ENCODE measurements at places on chromosomes 16 and 17.

GRCh38 chr17:42563543-42563942 lies 1.6 kb downstream of the COASY start:
- DNase-seq, result no peak

GRCh38 chr17:45232514-45233422 lies 11.1 kb downstream of the FMNL1 start:
- no peak for DNase-seq

- DNase-seq, result no peak
These were observed 10.4 kb upstream of the CAMKK1 start for GRCh38 chr17:3903051-3903825.

GRCh38 chr16:48335961-48336360 lies 49.3 kb downstream of the SIAH1 start:
- no peak for DNase-seq

DNA sequence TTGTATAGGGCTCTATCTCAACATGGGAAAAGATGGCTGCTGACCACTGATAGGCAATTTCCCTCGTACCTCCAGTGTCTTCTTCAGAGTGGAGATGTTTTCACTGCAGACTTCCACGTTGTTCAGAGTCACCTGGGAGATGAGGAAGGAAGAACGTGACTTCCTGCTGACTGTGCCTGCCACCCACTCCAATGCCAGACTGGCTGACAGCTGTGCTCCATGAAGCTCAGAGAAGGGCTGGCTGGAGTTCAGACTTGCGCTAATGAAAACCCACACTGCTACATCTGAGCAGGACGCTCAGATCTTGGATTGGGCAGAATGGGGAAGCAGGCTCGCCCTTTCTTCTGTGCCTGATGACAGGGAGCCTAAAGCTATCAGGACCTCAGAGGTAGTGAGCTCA lies 33.1 kb downstream of the COG4 start:
- DNase-seq, result no peak

DNA sequence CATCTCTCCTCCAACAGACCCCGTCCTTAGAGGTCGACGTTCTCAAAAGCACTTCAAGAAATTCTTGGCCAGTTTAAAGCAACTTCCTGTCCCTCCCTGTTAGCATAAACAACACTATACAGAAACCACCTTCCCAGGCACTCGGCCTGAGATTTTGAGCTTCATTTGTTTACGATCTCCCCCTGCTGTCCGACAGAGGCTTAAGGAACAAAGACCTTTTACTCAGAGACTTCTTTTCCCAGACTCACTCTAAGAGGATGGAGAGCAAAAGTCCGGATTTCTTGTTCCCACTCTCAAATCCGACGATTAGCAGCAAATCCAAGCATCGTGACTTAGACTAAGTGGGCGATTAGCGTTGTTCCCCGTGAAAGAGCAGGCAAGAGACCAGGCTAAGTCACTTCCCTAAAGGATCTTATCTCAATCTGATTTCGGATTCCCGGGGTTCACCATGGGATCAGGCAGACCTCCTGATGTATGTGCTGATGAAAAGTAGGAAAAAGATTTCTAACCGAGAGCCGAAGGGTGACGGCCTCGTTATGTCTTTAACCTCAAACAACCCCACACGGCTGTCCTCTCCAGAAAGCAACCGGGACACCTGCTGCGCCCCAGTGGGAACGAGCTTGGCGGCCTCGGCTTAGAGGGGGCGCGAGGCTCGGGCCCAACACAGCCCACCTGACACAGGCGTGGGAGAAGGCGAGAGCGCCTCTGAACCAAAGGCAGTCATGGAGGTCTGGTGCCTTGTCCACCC lies 598 bp downstream of the INPP5K start:
- DNase-seq, result no peak

DNA sequence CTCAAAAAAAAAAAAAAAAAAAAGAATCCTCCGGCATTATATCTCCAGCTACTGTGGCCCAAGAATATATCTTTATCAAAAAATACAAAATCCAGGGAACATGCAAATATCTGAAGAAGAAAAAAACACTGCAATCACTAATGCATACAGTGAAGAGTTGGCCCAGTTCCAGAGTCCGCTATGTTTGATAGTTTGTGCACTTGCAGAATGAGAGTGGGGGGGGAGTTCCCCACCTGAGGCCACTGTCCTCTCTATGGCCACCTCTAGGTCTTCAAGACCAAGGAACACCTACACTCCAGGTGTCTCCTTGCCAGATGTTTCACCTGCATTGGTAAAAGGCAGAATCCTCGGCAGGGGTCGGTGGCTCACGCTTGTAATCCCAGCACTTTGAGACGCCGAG lies 4.0 kb downstream of the ZNF785 start:
- DNase-seq, result no peak

DNA sequence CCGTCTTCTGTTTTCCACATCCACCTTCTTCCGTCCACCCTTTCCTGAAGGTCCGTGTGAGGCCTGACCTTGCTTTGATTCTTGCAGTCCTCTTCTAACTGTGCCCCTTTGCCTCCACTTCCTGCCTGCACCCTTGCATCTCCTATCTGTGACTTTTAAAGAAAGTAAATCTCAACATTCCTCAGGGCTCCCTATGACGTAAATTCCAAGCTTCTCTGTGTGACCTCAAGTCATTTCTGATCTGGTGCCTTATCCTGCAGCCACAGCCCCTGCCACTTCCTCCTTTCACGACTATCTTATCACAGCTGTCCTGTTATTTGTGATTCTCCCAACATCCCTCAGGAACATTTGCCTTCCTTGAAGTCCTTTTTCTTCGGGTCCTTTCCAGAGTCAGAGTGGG lies 520.5 kb downstream of the CDH13 start:
- no peak for DNase-seq

DNA sequence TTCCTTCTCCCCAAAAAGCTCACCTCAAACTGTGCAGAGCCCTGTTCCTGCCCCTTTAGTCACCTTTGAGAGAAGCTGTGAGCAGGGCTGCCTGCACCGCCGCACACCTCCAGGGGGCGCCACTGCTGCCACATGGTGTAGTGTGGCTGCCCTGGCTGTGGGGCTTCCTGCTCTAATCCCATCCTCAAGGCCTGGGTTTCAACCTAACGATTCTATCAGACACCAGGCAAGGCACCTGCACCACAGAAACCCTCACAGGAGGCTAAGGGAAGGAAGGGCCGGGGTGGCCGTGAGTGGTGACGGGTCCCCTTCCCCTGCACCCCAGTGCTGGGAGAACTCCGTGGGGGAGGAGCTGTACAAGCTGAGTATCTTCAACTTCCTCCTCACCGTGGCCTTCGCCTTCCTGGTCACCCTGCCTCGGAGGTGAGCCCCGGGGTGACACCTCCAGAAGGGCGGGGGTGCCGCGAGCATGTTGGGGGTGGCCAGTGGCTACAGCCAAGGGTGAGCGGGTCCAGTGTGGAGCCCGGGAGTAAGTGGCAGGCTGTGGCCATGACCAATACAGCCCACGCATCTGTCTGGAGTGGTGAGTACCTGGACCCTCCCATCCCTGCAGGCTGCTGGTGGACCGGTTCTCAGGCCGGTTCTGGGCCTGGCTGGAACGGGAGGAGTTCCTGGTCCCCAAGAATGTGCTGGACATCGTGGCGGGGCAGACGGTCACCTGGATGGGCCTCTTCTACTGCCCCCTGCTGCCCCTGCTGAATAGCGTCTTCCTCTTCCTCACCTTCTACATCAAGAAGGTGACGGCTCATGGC lies 7.0 kb downstream of the TMC8 start:
- no peak for DNase-seq

- DNase-seq, result no peak
These were observed 2.2 kb upstream of the AURKB start for GRCh38 chr17:8212312-8213180.

GRCh38 chr17:77534137-77534536 lies 393.4 kb downstream of the SEC14L1 start:
- no peak for DNase-seq

DNA sequence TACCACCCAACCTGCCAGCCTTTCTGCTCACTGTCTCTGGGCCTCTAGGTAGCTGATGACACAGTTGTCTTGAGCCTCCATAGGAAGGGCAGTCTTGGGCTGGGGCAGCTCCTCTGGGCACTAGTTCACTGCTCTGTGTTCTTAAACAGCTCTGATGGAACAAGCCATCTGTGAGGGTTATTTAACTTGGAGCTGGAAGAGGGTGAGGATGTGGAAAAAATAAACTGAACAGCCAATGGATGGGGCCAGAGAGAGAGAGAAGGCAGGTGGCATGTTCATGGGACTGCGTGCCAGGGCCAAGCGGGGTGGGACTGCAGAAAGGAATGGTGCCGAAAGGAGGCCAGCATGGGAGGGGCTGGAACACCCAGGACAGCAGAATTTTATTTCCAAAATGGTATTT lies 52.6 kb downstream of the HIC1 start:
- no peak for DNase-seq

All from esophagus squamous epithelium (tissue), 5 donors.